Renal cortex interstitium (tissue), 15 donors: ENCODE measurements at places on chromosomes 1 and 21. TPM values are rescaled to one million over a fixed set of nuclear protein-coding genes. Genes with fewer than 3 reads are reported as not detected.

- DNase-seq, result no peak
Observed at GRCh38 chr1:212228591-212229119, 56.6 kb upstream of the PPP2R5A start.

- DNase-seq, result no peak
Observed at GRCh38 chr1:217526636-217527035, 104.3 kb downstream of the GPATCH2 start.

DNA sequence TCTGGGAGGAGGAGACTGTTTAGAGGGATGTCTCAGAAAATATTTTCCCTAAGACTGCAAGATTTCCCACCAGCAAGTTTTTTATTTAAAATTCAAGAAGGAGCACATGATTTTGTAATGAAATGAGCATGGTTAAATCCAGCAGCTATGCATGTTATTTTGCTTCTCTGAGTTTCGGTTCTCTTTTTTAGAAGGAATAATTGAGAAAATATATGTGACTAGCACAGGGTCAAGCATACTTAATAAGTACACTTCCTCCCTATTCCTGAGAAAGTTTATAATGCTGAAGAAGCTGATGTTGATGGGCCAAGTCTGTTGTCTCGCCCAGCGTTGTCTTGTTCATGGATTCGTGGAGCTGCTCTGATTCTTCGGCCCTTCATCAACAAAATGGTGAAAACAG, 51.2 kb downstream of the EXO1 start:
- DNase-seq, result no peak

The PTPN7 gene
- 1.0 TPM for polyA plus RNA-seq

GRCh38 chr1:222757646-222758268, 20.8 kb downstream of the FAM177B start:
- DNase-seq, result no peak

DNA sequence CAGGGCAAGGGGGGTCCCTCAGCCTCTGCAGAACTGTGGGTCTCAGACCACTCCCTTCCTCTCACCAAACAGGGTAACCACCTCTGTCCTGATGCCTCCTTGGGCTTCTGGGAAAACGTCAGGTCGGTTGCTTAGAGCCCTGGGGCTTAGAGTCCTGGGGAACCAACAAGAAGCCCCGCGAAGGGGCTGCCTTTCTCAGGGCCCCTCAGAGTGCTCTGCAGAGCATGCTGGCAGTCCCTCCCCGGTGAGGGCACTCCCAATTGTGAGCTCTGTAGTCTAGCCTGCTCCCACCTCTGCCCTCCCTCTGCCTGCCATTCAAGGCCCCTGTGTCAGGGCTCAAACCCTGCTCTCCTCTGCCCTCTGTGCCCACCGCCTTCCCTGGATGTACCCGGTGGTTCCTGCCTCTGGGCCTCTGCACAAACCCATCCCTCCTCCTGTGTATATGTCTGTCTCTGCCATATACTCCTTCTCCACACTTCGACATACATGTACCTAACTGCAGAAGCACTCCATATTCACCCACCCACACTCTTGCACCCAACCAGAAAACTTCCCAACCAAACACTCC, 92.3 kb downstream of the DMRTB1 start:
- DNase-seq, result no peak

DNA sequence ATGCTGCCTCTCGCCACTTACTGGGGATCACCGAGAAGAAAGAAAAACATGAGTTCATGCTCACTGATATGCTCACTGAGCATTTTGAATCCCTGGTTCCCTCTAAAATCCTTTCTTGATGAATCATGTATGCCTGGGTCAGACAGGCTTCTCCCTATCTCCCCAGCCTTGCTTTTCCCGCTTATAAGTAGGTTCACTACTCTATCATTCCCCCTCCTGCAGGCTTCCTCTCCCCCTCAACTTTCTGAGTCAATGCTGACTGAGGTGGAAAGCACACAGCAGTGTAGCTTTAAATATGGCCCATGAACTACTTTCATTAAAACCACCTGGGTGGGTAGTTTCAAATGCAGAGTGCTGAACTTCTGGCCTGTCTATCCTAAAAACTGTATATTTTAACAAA, 41.7 kb downstream of the FMO4 start:
- DNase-seq, result no peak

GRCh38 chr1:239763850-239764249, 327.8 kb upstream of the FMN2 start:
- DNase-seq, result no peak

The APOBEC4 gene
- not detected for polyA plus RNA-seq

DNA sequence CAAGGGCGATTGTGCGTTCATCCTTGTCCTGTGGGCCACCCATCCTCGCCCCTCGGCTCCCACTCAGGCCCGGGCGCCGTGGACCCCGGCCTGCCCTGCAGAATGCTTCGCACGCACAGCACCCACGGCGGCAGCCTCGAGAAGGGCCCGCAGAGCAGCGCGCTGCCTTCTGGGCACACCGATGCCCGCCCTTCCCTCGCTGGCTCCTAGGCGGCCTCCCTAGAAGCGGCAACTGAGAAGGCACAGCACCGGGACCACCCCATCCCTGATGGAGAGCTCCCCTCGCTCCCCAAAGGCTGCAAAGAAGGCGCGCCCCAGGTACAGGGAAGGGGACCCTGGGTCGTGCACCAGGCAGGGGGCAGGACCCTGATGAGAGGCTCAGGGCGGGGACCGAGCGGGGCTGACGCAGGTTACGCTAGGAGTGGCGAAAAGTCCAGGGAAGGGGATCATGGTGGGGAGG, 971 bp downstream of the CAPZB start:
- no peak for DNase-seq

The ENO1 gene
- polyA plus RNA-seq, result 909 TPM

DNA sequence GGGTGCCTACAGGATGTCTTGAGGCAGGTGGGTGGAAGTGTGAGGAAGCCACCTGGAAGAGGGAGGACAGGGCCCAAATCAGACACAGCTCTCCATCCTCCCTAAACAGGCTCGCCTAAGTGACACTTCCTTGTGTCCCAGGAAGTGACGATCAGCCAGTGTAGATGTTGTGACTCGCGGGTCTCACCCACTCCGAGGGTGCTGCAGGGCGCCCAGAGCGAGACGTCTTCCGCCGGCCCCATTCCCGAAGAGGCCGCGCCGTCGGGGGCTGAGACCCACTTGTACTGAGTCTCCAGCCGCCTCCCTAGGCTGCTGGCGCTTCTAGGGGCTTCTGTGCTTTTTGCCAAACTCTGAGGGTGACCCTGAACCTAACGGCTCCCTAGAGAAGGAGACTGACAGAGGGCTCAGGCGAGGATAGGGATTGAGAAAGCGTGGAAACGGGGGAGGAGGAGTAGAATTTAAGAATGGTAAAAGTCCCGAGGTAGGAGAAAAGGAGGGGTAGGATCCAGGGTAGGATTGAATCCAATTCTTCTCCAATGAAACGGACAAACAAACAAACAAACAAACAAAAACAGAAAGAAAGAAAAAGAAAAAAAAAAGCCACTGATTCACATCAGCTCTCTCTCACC, 543 bp upstream of the MARK1 start:
- no peak for DNase-seq

- no peak for DNase-seq
Observed at GRCh38 chr1:168932539-168932938, 174.0 kb upstream of the ATP1B1 start.

The PLA2G2A gene
- not detected for polyA plus RNA-seq

The FCN3 gene
- 2.9 TPM for polyA plus RNA-seq

The THEM5 gene
- polyA plus RNA-seq, result 0.84 TPM

The HSPG2 gene
- 200 TPM for polyA plus RNA-seq

DNA sequence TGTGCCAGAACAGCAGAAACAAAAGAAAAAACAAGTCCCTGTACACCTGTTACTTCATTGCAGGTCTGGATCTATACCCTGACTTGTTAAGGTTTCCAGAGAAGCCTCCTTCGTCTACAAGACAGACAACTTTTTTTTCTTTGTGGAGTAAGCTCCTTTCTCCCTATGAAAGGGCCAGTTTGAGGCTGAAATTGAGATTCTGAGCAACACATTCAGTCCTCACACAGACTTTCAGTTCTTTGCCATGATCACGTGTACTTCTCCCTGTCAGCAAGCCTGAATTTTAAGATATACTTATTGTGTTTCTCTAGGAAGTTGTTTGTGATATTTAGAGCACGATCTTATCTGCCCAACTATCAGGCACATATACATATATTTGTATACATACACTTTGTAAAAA, 374.0 kb downstream of the NTNG1 start:
- DNase-seq, result no peak

The C1orf216 gene
- polyA plus RNA-seq, result 11.7 TPM

DNA sequence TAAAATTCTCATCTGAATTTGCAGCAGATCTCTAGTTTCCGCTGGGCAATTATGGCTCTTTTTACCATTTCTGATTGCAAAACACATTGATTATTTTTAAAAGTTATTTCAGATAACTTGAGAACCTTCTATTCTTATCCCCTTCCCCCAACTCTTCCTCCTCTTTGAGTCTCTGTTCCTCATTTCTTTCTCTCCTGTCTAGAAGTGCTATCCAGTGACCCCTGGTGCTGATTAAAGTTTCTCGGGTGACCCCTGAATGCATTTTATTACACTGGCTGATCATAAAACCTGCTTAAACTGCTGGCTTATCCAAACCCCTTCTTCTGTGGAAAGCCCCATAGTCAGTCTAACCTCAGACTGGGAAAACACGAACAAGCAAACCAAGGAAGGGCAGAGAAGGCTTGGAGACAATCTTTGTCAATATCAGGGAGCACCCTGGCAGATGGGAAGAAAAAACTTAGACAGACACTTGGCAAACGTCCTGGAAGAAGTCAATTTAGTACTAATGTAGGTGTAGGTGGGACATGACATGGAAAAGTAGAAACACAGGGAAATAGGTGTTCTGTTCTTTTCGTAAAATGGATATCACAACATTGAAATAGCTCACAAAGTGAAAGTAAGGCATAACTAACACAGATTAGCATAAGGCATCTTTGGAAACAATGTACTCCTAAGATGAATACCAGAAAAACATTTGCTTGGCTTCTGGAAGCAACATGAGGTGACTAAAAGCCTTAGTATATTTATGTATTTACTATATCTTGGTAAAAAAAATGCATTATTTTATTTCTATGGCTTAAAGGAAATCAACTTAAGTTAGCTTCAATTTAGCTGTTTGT, 61.4 kb downstream of the GORAB start:
- DNase-seq, result no peak

DNA sequence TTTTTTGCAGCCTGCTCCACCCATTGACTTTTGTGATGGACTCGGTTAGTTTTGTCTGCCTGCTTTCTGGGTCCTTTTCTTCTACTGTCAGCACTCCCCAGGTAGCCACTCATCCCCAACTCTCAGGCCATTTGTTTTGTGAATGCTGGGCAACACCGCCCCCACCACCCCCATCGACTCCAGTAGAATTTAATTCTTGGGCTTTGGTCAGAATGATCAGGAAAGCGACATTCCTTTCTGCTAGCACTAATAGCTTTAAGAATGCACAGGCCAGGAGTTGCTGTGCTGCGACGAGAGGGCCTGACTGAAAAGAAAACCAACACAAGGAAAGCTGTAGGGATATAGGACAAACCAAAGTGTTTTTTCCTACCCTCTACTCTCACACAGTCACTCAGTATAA, 144.4 kb downstream of the CDC7 start:
- DNase-seq, result peak; percentile 15

The EFNA4 gene
- polyA plus RNA-seq, result 18.5 TPM

DNA sequence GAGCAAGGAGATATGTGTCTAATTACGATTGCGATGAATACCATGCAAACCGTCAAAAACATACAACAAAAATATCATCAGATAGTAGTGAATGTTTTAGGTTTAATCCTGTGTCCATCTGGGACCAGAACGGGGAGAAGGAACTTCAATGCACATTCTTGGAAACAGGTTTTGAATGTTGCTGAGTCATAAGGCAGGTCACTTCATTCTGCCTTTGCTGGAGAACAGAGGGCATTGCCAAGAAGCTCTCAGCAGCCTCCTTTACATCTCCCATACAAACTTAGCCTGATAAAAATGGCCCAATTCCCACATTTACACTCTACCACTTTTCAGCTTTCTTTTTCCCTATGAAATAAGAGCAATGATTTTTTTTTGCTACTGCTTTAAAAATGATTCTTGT, 78.0 kb upstream of the KCNJ6 start:
- DNase-seq, result no peak
